ENCODE measurements at places on chromosomes 7 and 10.

DNA sequence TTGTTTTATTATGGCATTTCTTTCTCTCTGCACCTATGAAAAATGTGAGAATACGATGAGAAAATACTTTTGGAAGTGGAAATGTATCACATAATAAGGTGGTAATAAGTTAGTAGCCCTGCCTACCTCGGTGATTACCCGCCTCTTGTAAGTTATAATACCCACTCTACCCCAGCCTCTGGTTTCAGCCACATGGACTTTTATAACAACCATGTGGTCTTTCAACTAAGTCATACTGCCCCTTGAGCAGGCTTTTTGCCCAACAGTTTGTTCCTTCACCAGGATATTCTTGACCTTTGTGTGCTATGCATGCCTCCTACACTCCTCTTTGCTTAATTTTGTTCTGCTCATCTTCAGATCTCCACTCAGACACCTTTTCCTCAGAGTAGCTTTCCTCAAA is 470.6 kb upstream of the ZWINT start:
- H3K4me1 ChIP-seq, result no peaks in the 10 kb centered on the region
- no peaks in the 10 kb centered on the region for H3K36me3 ChIP-seq
- no peak overlapping the region for H3K4me3 ChIP-seq
- no peak overlapping the region for H3K27ac ChIP-seq

DNA sequence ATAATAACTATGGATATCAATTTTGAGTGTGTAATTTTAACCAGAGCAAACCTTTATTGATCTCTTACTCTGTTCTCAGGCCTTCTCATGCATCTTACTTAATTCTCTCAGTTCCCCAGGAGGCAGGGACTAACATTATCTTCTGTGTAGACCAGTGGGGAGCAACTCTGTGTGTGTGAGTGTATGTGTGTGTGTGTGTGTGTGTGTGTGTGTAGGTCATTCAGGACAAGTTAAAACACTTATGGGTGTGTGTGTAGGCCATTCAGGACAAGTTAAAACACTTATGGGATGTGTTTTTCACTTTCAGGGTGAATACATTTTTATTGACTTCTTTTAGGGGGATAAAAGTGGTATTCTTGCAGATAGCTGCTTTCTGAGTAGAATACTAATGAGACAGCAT is 145.0 kb downstream of the ADAM12 start:
- peaks cover 3% of the 10 kb centered on the region for H3K4me1 ChIP-seq
- DNase-seq, result no peak
- H3K27ac ChIP-seq, result no peak overlapping the region
- H3K4me3 ChIP-seq, result no peak overlapping the region
- H3K36me3 ChIP-seq, result no peaks in the 10 kb centered on the region

- no peak overlapping the region for H3K27ac ChIP-seq
- no peaks in the 10 kb centered on the region for H3K4me1 ChIP-seq
- peaks cover 3% of the 10 kb centered on the region for H3K27me3 ChIP-seq
- DNase-seq, result no peak
Observed at GRCh38 chr10:101709359-101710058, 14.5 kb upstream of the FBXW4 start.

GRCh38 chr10:88794731-88795130 is 7.8 kb upstream of the LIPM start:
- no peaks in the 10 kb centered on the region for H3K27me3 ChIP-seq
- no peaks in the 10 kb centered on the region for H3K36me3 ChIP-seq
- H3K27ac ChIP-seq, result no peak overlapping the region
- H3K4me1 ChIP-seq, result no peaks in the 10 kb centered on the region

DNA sequence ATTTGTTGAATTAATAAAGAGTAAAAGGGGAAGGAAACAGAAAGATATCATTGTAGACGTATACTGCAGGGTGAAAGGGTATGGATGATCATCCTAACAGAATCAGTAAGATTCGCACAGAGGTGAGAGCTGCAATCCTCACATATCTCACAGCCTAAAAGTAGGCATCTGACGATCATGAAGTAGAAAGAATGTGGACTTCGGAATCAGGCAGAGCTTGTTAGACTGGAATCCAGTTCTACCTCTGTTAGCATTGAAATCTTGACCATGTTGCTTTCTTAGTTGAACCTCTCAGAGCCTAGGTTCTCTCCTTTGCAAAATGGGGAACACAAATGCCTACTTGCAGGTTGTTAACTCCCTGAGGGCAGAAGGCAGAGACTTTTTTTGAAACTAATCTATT is 320.0 kb upstream of the C7orf33 start:
- no peaks in the 10 kb centered on the region for H3K27me3 ChIP-seq
- no peak for DNase-seq
- H3K27ac ChIP-seq, result no peak overlapping the region
- H3K4me3 ChIP-seq, result no peak overlapping the region
- H3K4me1 ChIP-seq, result no peaks in the 10 kb centered on the region

DNA sequence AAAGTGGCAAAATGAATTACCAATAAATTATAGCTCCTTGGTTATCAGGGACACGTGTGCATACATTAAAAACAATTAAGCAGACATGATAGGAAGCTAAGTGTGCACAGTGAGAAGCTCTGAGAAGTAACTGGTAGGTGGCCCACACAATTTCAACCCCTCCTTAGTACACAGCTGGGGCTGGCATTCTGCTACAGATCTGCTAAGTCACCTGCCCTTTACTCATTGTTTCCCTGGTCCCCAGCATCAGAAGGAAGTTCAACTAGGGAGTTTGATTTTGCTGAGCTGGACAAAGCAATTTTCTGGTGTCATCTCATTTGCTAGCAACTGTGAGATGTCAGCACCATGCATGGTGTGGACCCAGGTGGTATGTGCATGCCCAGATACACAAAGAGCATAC is 424.1 kb upstream of the NPVF start:
- H3K4me3 ChIP-seq, result no peak overlapping the region
- H3K27me3 ChIP-seq, result no peaks in the 10 kb centered on the region
- H3K27ac ChIP-seq, result no peak overlapping the region
- no peaks in the 10 kb centered on the region for H3K36me3 ChIP-seq
- no peaks in the 10 kb centered on the region for H3K4me1 ChIP-seq

DNA sequence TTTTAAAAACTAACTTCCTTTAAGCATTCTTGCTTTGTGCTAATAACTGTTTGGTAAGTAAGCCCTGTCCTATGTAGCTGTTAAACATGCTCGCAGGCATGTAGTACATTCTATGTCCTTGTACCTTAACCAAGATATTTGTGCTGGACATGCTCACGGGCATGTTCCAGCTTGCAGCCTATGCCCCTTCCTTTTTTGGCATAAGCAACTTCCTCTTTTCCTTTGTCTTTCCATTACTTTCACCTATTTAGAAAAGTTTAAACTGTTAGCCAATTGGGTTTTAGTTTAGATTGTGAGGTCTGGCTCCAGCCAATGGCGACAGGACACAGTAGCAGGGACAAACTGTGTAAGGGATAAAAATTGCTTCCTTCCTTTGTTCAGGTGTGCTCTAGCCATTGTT is 14.4 kb upstream of the APBB1IP start:
- no peaks in the 10 kb centered on the region for H3K4me1 ChIP-seq
- DNase-seq, result no peak
- H3K36me3 ChIP-seq, result no peaks in the 10 kb centered on the region
- H3K4me3 ChIP-seq, result no peak overlapping the region
- H3K27me3 ChIP-seq, result no peaks in the 10 kb centered on the region
- no peak overlapping the region for H3K27ac ChIP-seq

GRCh38 chr10:130255777-130256176 is 119.6 kb downstream of the GLRX3 start:
- H3K4me1 ChIP-seq, result no peaks in the 10 kb centered on the region
- DNase-seq, result no peak
- H3K4me3 ChIP-seq, result no peak overlapping the region

DNA sequence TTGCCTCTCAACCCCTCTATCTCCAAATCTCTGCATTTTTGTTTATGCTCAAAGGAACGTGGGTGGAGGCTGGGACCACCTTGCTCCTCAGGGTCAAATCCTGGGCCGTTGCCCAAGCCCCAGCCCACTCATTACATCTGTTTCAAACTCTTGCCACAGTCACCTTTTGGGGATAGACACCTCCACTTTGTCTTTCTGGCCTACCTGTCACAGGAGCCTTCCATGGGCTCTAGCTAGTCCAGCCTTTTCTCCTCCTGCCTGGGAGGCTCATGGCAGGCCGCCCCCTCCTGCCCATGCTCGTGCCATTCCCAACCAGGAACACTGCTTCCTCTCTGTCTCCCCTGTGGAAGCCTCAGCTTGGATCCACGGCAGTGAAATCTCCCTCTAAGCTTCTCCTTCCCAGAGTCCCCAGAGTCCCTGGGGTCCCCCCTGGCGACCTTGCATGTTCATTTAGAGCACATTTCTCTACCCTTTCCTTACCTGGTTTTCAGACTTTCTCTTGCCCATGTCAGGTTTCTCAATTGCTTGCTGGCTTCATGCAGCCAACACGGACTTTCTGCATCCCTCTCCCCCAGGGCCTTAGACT is 2.5 kb upstream of the ADAMTS14 start:
- H3K27ac ChIP-seq, result no peak overlapping the region
- DNase-seq, result no peak
- no peaks in the 10 kb centered on the region for H3K36me3 ChIP-seq
- H3K4me1 ChIP-seq, result no peaks in the 10 kb centered on the region

GRCh38 chr7:25476863-25477499 is 248.7 kb upstream of the NPVF start:
- H3K4me3 ChIP-seq, result no peak overlapping the region
- no peak for DNase-seq
- no peak overlapping the region for H3K27ac ChIP-seq
- no peaks in the 10 kb centered on the region for H3K27me3 ChIP-seq
- H3K4me1 ChIP-seq, result no peaks in the 10 kb centered on the region

DNA sequence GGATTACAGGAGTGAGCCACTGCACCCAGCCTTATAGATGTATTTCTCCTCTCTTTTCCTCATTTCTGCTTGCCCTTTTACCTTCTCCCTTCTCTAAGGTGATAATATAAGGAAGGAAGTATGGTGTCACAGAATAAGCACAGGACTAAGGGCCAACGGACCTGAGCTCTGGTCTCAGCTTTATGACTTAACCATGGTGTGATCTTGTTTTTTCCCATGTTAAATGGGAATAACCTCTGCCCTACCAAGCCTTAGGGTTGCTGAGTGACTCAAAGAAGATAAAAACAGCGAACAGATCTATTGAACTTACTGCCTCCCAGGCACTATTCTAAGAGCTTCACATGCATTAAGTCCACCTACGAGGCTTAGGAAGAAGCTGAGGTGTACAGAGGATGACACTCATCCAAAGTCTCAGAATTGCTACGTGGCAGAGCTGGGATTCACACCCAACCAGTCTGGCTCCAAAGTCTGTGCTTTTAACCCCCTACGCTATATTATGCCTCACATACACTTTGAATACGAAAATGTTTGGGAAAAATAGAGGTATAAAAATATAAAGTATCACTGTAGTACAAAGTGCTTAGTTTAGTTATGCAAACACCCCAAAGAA is 5.6 kb downstream of the UROS start:
- H3K4me3 ChIP-seq, result no peak overlapping the region
- DNase-seq, result no peak
- H3K36me3 ChIP-seq, result peaks cover 16% of the 10 kb centered on the region
- H3K27ac ChIP-seq, result no peak overlapping the region
- H3K27me3 ChIP-seq, result no peaks in the 10 kb centered on the region

DNA sequence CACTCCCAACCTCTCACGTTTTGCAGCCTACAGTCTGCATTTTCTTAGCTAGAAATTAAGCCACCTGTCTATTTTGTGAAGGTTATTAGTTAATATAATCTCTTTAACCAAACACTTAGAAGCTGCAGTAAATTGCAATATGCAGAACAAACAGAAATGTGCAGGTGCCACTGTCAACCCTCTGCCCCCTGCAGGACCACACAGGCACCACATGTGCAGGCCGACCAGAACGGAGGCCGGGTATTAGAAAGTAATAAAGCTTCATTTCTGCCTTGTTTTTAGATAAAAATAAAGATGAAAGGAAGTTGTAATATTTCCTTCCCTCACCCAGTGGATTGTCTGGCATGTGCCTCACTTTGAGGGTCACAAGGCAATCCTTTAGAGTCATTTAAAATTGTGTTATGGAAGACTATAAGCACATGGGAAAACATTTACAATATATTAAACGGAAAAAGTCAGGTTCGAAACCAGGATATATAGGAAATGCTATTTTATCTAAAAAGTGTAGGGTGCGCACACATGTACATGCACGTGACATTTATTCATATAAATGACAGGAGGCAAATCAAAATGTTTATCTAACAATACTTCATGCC is 158.2 kb downstream of the ARHGAP12 start:
- no peaks in the 10 kb centered on the region for H3K4me1 ChIP-seq
- no peaks in the 10 kb centered on the region for H3K36me3 ChIP-seq
- no peak overlapping the region for H3K27ac ChIP-seq
- H3K27me3 ChIP-seq, result no peaks in the 10 kb centered on the region
- DNase-seq, result no peak
- H3K4me3 ChIP-seq, result no peak overlapping the region

- DNase-seq, result no peak
- no peak overlapping the region for H3K4me3 ChIP-seq
- H3K4me1 ChIP-seq, result no peaks in the 10 kb centered on the region
- H3K36me3 ChIP-seq, result no peaks in the 10 kb centered on the region
- no peak overlapping the region for H3K27ac ChIP-seq
Observed at GRCh38 chr10:64813391-64813790, 1292.2 kb downstream of the REEP3 start.

- no peaks in the 10 kb centered on the region for H3K27me3 ChIP-seq
- H3K4me3 ChIP-seq, result no peak overlapping the region
- H3K36me3 ChIP-seq, result no peaks in the 10 kb centered on the region
- no peaks in the 10 kb centered on the region for H3K4me1 ChIP-seq
Observed at GRCh38 chr7:114298011-114298410, 116.6 kb upstream of the FOXP2 start.

DNA sequence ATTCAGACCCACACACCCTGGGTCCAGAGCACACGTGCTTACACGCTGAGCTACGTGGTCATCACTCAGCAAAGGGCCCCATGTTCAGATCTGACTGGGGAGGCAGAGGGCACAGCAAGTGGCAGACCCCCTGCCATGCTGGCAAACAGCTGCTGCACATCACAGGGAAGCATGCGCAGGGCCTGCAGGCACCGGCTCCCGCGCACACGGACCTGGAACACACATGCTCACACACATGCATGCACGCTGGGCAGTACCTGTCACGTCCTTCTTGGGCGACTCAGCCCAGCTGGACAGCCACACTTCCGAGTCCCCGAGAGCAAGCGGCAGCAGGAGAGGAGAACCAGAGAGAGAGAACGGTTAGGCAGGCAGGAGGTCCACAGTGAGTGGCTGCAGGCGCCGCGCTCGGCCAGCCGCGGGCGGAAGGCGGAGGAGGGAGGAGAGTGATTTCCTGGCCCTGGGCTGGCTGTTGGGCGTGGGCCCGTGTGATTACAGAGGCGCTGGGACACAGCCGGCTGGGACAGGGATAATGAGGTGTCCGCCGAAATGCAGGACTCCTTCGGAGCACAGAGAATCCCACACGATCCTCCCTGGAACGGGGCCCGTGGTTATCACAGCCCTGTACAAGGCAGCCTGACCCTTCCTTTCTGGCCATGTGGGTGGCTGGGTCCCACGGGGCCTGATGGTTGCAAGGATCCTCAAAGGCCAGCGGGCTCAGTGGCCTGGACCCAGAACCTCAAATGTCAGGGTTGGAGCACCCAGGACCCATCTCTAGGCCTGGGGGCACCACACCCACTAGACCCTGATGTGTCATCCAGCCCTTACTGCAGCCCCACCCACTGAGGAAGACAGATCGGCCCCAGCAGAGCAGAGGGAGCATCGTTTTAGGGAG is 175.1 kb downstream of the NEURL1 start:
- peaks cover 15% of the 10 kb centered on the region for H3K4me1 ChIP-seq
- H3K4me3 ChIP-seq, result no peak overlapping the region
- H3K36me3 ChIP-seq, result no peaks in the 10 kb centered on the region
- peak; percentile 93 for DNase-seq
- H3K27me3 ChIP-seq, result no peaks in the 10 kb centered on the region

GRCh38 chr10:130926442-130926841 is 385.1 kb downstream of the TCERG1L start:
- H3K4me3 ChIP-seq, result no peak overlapping the region
- no peak overlapping the region for H3K27ac ChIP-seq
- H3K4me1 ChIP-seq, result no peaks in the 10 kb centered on the region
- no peaks in the 10 kb centered on the region for H3K27me3 ChIP-seq
